ENCODE measurements at places on chromosomes 5 and 9.

- DNase-seq: no peak
Measured at GRCh38 chr9:18623221-18624079, 149.5 kb downstream of the ADAMTSL1 start.

- no peak for DNase-seq
Measured at GRCh38 chr5:135829681-135830383, 4.6 kb upstream of the SLC25A48 start.

GRCh38 chr5:139633295-139634027 lies 14.7 kb upstream of the CXXC5 start:
- DNase-seq: no peak

DNA sequence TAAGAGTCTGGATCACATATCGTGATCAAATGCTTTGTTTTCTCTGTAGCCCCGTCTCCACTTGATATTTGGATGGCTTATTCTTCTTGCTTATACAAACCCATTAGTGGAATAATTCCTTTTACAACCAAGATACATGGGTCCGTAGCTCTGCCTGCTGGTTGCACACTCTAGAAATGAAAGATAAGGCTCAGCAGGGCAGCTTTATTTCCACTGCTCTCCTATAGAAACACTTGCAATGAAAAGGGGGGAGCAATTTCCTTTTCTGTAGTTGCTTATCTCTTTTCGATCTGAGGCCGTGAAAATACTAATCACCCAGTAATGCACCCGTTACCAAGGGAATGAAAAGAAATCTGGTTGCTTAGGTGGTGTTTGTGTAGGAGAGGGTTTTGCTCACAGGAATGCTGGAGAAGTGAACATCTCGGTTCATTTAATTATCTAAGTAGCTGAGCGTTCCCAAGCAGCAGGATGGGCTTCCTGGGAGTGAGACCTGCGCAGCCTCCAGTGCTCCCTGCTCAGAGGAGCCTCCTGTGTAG lies 131.7 kb downstream of the ADAMTS16 start:
- no peak for DNase-seq

DNA sequence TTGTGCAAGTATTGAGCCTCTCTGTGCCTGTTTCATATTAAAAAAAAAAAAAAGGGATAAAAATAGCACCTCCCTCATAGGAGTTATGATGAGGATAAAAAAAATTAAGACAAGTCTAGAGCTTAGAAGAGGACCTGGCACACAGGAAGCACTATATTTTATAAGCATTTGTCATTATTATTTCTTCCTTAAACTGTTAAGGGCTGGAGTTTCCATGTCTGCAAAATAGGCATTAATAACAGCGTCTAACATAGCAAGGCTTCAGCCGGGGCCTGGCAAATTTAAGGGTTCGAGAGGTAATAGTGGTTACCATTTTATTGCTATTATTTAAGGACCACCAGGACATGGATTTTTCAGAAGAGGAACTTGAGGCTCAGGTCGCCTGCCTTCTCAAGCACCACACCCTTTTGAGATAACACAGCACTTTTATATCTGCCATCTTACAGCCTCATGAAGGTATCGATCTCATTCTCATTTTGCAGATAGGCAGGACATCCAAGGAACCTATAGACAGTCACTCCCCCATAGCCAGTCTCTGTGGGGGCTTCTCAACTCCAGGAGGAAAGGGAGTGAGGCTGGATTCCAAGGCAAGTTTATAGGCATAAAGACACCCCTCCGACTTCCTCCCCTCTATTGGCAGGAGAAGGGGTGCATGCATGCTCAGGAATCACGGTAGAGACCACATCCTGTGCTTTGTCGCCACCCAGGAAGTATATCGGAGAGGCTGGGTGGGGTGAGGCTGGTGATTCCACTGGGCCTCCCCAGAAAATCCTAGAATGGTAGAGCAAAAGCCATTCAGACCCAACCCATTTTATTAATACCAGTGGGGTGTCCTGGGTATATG lies 2.4 kb downstream of the ANXA6 start:
- DNase-seq: no peak

- DNase-seq: no peak
Measured at GRCh38 chr9:138007566-138007917, 130.0 kb downstream of the CACNA1B start.

GRCh38 chr5:137507150-137507549 lies 8.0 kb upstream of the SPOCK1 start:
- no peak for DNase-seq

DNA sequence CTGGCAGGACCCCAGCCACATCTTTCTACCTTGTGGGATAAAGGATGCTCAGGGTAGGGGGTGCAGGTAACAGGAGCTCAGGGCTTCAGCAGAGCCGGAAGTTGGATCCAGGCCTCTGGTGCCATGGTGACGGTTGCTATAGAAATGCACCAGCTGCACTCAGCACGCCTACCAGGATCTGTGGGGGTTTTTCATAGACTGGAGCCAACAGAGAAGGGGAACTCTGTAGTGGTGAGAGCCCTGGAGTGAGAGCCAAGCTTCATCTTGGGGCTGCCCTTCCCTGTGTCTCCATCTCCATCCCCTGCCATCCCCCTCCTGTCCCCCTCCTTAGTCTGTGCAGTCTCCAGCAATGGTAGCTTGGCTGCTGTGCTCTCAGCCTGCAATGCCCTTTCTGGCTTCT lies 27.5 kb upstream of the BOD1 start:
- no peak for DNase-seq

GRCh38 chr5:150758203-150758530 lies 650 bp downstream of the DCTN4 start:
- no peak for DNase-seq

GRCh38 chr5:178538741-178539229 lies 51.4 kb downstream of the COL23A1 start:
- DNase-seq: no peak

DNA sequence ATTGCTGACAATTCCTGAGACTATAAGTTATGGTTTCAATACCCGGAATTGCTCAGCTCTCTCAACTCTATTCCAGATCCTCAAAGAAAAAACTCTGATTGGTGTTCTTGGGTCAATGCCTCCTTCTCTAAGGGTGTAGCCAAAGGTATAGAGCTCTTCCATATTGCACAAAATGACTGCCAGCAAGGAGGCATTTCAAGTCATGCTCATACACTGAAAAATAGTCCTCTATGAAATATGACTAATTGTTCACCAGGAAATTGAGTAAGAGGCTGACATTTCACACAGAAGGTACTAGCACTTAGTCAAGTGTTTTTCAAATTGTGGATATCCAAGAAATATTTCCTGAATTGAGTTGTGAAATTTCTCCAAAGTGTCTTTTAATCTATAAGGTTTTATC lies 111.1 kb upstream of the KLF9 start:
- no peak for DNase-seq

GRCh38 chr9:18874069-18874468 lies 158.9 kb downstream of the SAXO1 start:
- DNase-seq: no peak

GRCh38 chr9:122090287-122090883 lies 2.7 kb downstream of the TTLL11 start:
- no peak for DNase-seq

GRCh38 chr9:83706676-83707517 lies 861 bp downstream of the UBQLN1 start:
- peak; percentile 32 for DNase-seq

GRCh38 chr9:114580609-114581193 lies 6.9 kb upstream of the ATP6V1G1 start:
- no peak for DNase-seq

DNA sequence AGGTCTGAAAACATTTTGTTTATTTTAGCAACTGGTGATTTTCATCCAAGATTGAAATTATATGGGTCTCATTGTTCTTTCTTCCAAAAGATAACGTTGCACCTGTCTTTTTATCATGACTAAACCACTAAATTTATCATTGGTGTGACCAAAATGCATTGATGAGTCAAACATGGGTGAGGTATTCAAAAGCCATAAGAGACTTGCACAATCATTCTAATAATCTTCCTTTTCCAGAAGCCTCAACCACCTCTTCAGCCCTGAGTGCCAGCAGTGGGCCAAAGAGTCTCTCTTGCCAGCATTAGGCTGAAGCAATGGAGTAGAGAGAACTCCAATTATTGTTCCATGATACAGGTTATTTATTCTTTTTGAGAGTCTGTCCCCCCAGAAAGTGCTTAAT lies 198.9 kb downstream of the LURAP1L start:
- DNase-seq: no peak

DNA sequence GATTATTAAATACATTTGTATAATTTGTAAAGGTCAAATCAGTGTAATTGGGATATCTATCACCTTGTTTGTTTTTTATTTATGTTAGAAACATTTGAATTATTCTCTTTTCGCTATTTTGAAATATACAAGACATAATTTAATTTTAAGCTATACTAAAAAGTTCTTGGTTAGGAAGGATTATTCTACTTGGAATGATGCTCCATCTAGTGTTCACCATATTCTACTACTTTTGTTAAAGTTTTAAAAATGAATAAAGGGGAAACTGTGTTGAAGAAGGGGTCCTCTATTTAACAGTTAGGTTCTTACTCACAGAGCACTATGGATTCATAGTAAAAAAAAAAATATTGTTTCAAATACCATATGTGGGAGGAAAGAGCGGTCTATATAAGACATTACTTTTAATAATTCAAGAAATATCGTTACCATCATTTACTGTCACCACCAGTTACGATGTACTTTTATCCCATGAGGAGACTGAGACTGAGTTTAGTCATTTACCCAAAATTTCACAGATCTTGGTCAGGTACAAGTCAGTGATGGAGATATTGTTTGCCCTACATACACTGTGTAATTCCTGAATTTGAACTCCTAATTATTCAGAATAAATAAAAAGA lies 6.3 kb upstream of the STOM start:
- no peak for DNase-seq

DNA sequence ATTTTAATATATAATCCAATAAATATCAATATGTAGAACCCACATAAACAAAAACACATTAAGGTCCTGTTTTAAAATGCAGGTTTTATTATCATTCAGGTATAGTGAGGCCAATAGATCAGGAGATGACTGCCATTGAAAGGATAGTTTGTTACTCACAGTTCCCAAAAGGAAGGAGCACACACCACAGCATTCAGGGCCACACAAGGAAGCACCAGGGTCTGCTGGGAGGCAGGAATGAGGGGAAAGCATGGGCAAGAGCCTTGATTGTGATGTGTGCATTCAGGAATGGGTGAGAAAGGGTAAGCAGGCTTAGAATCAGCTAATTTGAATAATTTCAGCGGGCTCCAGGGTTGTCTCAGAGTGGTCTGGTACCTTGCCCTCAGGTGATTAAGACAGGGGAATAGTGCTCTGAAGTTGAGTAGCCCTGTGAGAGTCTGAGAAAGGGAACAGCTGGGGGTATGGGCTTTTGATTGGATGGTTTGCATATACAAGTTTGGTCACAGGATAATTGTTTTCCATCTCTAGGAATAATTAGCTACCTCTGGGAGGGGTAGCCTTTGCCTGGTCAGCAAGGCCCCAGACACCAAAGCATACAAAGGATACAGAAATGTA lies 19.8 kb upstream of the OTULIN start:
- no peak for DNase-seq

- no peak for DNase-seq
Measured at GRCh38 chr5:40405230-40405629, 274.5 kb upstream of the PTGER4 start.

- no peak for DNase-seq
Measured at GRCh38 chr9:71655778-71656177, 112.5 kb downstream of the CEMIP2 start.

All from activated CD8-positive, alpha-beta memory T cell treated with anti-CD3 and anti-CD28 coated beads for 1 hour (primary cell).